Frontal cortex (tissue), 4 donors: ENCODE measurements at places on chromosomes 16 and 17. TPM values are rescaled to one million over a fixed set of nuclear protein-coding genes. Genes with fewer than 3 reads are reported as not detected.

The CMTM3 gene
- 3.3 TPM for total RNA-seq

DNA sequence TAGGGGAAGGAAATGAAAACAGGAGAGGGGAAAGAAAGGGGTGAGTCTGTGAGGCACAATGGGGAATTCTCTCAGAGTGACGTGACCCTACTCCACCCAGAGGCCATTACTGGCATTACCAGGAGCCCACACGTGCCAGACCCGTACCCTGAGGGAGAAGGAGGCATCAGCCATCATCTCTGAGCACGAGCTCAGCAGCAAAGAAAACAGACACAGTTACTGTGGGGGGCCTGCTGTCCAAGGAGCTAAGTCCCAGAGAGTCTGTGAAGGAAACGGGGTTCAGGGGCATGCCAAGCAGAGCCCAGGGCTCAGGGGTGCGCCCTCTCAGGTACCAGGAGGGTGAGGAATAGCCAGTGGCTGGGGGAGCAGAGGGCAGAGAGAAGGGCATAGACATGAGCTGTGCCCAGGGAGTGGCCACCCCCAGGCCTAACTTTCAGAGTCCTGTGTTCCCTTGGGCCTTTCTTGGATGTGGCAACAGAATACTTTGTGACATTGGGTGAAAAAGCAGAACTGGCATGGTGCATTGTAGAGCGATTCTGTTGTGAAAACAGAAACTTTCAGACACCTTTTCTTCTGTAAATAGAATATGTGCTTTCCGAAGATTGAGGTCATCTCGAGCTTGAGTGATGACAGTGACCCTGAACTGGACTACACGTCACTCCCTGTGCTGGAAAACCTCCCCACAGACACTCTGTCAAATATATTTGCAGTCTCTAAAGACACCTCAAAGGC lies 11.3 kb downstream of the TAF1C start:
- peak; percentile 41 for DNase-seq

DNA sequence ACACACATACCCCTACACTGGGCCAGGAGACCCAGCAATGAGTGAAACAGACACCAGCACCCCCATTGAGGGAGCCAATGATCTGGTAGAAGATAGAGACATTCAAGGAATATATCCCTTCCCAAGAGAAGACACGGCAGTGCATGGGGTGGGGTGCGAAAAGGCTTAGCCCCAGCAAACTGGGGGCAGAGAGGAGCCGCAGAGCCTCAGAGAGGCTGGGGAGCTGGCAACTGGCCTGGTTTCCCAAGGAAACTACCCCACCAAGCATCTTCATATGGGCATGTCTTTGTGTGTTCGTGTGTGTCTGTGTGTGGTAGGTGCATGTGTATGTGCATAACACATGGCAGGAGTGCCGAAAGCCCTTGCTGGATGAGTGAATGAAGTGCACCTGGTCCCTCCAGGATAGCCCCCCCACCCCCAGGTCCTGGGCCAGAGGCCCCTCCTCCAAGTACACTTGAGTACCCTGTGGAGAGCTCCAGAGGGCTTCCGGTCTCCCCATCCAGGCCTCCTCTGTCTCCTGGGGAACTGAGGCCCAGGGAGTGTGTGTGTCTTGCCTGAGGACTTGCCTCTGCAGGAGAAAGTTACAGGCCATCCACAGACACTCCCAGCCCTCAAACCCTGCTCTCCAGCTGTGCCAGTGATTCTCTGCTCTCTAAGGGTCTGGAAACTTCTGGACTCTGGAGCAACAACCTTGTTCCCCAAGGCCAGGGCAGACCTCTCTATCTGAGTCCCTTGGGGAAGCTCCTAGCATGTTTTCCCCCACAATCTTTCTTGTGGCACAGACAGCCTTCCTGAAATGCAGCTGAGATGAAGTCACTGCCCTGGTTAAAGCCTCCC lies 15.9 kb downstream of the TBX2 start:
- DNase-seq, result no peak

DNA sequence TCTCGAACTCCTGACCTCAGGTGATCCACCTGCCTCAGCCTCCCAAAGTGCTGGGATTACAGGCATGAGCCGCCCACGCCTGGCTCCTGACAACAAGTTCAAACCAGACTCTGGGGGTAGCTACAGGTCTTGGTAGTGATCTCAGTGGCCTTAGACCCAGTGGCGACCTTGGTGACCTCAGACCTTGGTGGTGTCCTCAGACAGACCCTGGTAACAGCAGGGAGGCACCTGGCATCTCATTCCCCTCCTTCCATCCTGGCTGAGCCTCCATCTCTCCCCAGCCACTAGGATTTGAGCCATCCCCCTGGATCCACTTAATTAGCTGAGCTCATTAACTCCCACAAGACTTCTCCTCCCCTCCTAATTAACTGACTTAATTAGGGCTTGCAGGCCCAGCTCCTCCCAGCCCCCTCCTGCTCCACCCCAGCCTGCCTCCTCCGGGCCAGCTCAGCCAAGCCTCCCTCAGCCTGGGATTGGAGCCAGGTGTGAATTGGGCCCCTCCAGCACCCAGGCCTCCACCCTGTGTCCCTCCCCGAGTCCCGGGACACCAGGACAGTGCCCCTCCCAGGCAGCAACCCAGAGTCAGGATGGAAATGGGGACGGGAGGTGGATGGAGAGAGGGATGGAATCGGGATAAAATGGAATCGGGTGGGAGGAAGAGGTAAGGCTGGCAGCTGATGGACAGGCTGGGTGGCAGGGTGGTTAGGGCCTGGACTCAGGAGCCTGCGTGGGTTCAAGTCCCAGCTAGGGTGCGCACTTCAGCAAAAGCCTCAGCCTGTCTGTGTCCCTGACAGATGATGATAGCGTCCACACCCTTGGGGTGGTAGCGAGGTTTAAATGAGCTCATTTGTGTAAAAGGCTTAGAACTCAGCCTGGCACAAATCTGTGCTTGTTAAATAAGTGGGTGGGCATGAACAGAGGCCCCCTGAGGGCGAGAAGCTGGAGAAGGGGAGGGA lies 11.2 kb upstream of the SBK1 start:
- DNase-seq, result no peak

DNA sequence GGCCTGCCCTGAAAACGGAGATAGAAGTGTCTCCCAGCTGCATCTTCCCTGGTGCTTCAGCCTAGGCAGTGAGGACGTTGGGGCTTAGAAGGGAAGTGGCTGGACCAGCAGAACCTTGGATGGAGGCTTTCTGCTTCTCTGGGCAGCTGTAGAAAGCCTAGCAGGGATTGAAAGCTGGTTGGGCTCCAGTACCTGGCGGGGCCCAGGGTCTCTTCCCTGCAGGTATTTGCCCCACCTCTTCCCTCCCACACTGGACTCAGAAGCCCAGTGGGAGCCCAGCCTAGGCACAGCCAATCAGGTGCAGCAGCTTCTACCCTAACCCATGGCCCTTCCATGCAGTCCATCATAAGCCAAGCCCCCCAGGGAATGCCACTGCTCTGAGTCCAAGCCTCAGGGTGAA lies 190.3 kb upstream of the IRX6 start:
- no peak for DNase-seq

DNA sequence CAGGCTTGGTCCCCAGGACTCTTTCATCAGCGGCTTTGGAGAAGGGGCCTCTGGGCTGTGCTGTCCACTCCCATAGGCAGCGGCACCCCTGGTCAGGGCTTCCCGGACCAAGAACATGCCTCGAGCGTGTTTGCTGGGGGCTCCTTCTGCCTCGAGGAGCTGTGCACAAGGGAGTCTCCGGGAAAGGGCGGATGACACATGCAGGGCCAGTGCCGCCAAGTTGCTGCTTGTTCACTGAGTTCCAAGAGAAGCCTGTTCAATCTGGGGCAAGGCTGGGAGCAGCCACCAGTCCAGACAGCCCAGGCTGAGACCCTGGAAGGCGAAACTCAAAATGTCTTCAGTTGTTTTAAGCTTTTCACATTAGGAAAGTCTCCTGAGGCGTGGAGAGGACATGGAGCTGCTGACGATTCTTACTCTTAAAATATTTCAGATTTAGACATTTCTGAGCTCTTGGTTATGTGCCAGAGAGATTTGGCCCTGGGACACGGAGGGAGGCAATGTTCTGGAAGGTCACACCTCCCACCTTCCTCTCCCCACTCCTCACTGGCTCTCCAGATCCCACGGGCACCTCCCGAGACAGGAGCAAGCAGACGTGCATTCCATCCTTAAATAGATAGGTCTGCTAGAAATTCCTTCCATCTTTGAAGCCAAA lies 84.5 kb upstream of the ZNF469 start:
- no peak for DNase-seq

The CLEC18A gene
- total RNA-seq, result 0.82 TPM
